ENCODE measurements at places on chromosomes 7 and 10. TPM values are rescaled to one million over a fixed set of nuclear protein-coding genes. Genes with fewer than 3 reads are reported as not detected.

DNA sequence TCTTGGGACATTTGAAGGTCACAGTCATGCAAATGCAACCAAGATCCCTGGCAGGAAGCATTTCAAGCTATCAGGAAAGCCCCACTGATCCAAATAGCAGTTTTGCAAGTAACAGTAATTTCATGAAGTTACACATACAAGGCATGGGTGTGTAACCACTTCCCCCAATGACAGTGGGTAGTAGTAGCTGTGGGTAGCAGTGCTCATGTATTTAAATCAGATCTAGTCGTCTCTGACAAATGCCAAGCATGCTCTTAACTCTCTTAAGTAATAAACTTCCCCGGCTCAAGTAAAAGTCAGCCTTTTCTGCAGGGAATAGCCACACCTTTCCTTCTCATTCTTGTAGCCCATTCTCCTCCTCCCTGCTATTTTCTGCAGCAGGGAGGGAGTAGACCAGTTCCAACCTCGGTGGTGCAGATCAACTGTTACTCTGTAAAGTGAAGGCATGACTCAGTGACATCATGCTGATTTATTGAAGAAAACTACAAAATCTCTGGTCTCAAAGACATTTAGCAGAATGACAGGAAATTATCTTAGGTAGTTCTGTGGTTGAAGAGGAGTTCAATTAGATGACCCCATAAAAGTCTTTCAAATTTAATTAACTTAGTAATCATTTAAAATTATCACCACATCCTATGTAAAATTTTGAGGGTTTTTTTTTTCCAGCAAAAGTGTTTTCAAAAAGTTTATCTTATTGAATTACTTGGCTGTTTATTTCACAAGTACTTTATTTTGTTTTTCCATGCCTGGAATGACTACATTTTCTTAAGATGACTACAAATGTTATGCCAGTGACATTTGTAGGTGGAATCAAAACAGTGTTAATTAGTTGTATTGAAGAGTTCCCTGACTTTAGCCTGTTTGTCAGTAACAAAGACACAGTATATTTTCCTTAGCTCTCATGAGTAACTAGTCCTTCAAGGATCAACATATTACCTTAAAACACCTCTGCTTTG lies 568.3 kb downstream of the INHBA start:
- no peak for DNase-seq

EXOC4 gene
- 14.8 TPM for polyA plus RNA-seq

GRCh38 chr10:110398419-110399105 lies 93.8 kb upstream of the SMNDC1 start:
- no peak for DNase-seq

- peak; percentile 66 for DNase-seq
Observed at GRCh38 chr10:21526860-21527597, 1.5 kb upstream of the SKIDA1 start.

GRCh38 chr7:138125598-138126111 lies 49.4 kb downstream of the AKR1D1 start:
- DNase-seq: no peak

MLXIPL gene
- polyA plus RNA-seq: 176 TPM

- DNase-seq: no peak
Observed at GRCh38 chr7:117835016-117835664, 38.1 kb downstream of the CTTNBP2 start.

SUN3 gene
- not detected for polyA plus RNA-seq

DNA sequence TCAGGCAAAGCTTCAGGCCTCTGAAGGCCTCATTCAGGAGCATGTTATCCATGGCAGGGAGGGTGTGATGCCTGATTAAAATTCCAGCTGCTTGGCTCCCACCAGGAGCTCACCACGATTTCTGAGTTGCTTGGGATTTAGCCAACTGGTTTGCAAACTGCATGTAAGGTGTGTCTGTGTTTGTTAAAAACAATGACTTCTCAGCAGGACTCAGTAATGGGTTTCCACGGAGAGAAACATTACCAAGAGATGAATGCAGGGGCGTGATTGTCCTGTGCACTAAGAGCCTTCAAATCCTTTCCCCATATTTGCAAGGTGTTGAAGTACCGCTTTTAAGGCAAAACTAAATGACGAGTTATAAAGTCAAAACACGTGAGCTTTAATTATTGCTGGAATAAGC lies 88.8 kb upstream of the BTBD16 start:
- no peak for DNase-seq

HACD1 gene
- 3.7 TPM for polyA plus RNA-seq

GRCh38 chr10:98486421-98486820 lies 39.7 kb upstream of the HPS1 start:
- no peak for DNase-seq

NKX1-2 gene
- not detected for polyA plus RNA-seq

MYL10 gene
- polyA plus RNA-seq: not detected

- DNase-seq: no peak
Observed at GRCh38 chr7:96991546-96992191, 13.7 kb upstream of the DLX6 start.

GRCh38 chr7:111255576-111255975 lies 164.6 kb downstream of the LRRN3 start:
- DNase-seq: no peak

FEZF1 gene
- not detected for polyA plus RNA-seq

SDK1 gene
- polyA plus RNA-seq: 15.1 TPM

CRTAC1 gene
- 1.2 TPM for polyA plus RNA-seq

GRCh38 chr10:87733081-87733480 lies 73.4 kb downstream of the PAPSS2 start:
- DNase-seq: no peak

- no peak for DNase-seq
Observed at GRCh38 chr10:61754587-61755550, 92.1 kb downstream of the CABCOCO1 start.

GRCh38 chr10:11899067-11899876 lies 76.1 kb downstream of the PROSER2 start:
- no peak for DNase-seq

ANTXRL gene
- polyA plus RNA-seq: not detected

DNA sequence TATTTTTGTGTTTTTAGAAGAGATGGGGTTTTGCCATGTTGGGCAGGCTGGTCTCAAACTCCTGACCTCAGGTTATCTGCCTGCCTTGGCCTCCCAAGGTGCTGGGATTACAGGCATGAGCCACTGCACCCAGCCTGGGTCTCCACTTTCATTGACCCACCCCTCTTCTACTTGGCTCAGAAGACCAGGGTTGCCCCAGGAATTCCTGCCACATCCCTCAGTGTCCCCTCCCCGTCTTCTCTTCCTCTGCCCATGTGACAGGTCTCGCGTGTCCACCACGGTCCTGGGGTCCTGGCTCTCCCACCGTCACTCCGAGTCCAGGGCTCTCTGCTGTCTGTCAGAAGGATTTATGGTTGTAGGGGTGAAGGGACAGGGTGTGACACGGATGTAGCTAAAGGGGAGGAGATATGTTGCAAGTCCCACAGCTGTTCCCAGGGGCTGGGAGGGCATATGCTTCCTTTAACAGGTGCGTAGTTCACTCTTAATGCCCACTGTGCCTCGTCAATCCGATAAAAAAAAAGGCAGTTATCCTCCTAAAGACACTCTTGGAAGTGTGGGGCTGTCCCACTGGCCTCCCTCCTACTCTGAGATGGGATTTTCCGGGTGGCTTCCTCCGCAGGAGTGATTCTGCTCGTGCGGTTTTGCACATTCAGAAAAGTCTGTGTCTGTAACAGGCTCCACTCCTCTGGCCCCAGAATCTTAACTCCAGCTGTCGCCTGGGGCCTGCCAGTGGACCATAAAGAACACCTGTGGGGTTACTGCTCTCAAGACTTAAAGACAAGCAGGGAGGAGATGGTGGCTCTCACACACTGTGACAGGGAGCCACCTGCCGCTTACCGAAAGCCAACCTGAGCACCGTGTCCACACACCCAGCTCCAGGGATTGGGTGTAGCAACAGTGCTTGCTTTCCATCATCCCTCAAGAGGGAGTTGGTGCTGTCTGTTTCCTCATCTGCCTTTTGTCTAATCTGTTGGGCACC lies 36.7 kb upstream of the SHH start:
- DNase-seq: no peak

DNA sequence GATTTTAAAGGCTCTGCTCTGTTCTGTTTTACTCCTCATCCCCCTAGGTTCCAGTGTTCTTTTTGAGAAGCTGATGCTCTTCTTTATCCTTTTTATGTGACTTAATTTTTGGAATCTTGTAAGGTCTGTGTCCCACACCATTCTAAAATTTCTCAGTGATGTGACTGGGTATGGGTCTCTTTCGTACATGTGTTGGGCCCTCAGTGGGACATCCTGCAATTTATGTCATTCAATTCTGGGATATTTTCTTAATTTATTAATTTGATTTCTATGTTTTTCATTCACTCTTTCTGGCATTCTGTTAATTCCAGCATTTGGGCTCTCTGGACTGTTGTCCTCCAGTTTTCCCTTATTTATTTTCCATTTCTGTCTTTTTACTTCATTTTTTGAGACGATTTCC lies 19.4 kb downstream of the CCDC126 start:
- no peak for DNase-seq

TRRAP gene
- 10.2 TPM for polyA plus RNA-seq

GRCh38 chr7:8261711-8262695 lies at the start of gene ICA1:
Gene ICA1, minus strand, starts transcription at chr7:8262167. Its CDS starts 26,241 bp downstream, at chr7:8235926.
- DNase-seq: peak; percentile 83

CDC123 gene
- 23.7 TPM for polyA plus RNA-seq

- DNase-seq: no peak
Observed at GRCh38 chr7:85175217-85175616, 11.6 kb downstream of the SEMA3D start.

GRCh38 chr7:34308595-34308994 lies 349.4 kb upstream of the NPSR1 start:
- no peak for DNase-seq
